ENCODE measurements at places on chromosomes 6 and 20. TPM values are rescaled to one million over a fixed set of nuclear protein-coding genes. Genes with fewer than 3 reads are reported as not detected.

DNA sequence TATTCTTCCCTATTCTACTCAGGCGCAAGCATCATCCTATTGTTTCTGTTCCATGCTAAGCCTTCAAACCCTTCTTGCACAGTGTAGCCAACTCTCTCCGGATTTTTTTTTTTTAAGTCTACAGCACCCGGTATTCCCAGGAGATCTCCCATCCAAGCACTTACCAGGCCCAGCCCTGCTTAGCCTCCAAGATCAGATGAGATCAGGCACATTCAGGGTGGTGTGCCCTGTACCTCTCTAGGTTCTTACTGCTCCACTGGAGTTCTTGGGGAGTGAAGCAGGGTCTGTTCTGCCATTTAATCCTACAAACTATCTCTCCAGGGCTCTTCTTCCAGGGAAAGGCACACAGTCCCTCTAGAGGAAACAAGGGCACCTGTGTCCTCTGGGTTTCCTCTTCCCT lies 14.9 kb upstream of the NUP153 start:
- no peak for DNase-seq

- DNase-seq, result no peak
Observed at GRCh38 chr6:13703496-13703895, 8.1 kb downstream of the RANBP9 start.

DNA sequence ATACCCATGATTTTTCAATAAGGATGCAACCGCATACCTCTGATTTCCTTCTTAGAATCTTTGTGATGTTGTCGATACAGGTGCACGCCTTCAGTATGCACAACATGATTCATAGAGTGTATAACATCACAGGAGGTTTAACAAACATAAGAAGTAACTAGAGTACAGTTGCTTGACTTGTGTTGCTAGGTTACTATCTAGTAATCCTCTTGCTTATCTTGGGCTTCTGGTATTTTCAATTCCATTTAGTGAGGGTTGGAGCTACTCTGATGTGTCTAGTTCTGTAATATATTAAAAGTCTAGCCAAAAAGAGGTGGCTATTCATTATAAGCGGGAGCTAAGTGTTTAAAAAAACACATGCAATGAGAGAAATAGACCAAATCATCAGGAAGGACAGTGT lies 85.5 kb upstream of the TENT5A start:
- DNase-seq, result no peak

DNA sequence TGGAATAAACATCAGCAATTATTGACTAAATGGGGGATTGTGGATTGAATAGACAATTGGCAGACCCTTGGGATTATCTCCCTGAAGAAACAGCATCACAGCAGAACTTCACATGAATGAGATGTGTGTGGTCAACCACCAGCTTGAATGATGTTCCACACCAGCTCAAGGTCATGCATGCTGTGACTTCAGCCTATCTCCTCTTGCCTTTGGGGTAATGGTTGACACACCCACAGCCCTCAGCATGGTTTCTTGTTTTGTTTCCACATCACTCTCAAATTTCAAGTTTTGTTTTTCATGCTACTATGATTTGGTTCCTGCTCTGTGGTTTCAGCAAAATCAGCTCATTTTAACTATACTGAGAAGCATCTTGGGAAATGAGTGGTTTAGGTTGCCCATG lies 94.3 kb downstream of the PAK5 start:
- no peak for DNase-seq

GRCh38 chr6:75348882-75349261 lies 64.3 kb upstream of the TMEM30A start:
- DNase-seq, result no peak

- no peak for DNase-seq
Observed at GRCh38 chr20:1190847-1191246, 6.1 kb upstream of the TMEM74B start.

DNA sequence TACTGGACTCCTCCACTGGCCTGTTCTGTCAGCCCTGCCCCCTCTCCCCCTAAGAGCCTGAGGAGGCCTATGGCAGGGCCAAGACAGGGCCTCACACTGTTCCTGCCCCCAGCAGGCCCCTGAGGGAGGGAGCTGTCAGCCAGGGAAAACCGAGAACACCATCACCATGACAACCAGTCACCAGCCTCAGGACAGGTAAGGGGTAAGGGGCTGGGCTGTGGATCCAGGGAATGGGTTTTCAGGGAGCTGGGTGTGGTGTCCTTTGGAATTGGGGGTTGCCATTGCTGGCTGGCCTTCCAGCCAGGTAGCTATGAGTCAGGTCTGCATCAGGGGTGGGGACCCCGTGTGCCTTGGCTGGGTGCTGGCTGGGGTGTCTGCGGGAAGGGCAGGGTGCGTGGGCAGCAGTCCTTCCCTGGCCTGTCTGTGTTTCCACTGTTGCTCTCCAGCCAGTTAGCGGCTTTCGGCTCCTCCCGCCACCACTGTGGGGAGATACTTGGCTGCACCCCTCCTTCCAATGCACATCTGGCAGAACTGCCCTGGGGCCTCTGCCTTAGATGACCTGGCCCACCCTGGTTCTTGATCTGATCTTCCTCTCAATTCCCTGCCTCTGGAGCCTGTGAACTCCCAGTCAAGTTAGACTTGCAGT lies 3.9 kb downstream of the SLC29A1 start:
- no peak for DNase-seq

- no peak for DNase-seq
Observed at GRCh38 chr6:37260040-37260439, 2.1 kb upstream of the TMEM217 start.

DNA sequence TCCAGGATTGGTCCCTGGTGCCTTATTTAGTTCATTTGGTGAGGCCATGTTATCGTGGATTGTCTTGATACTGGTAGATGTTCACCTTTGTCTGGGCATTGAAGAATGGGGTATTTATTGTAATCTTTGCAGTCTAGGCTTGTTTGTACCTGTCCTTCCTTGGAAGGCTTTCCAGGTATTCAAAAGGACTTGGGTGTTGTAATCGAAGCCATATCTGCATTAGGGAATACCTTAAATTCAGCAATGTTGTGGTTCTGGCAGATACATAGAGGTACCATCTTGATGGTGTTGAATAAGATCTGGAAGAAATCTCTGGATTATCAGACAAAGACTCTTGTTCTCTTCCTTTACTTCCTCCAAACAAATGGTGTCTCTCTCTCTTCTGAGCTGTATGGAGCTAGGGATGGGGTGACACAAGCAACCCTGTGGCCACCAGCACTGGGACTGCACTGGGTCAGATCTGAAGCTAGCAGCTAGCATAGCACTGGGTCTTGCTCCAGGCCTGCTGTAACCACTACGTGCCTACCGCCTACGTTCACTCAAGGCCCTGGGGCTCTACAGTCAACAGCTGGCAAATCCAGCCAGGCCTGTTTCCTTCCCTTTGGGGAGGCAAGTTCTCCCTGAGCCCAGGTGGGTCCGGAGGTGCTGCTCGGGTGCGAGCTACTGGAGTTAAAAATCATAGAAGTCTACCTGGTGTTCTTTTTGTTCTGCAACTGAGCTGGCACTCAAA lies 261.1 kb upstream of the CITED2 start:
- no peak for DNase-seq

DNA sequence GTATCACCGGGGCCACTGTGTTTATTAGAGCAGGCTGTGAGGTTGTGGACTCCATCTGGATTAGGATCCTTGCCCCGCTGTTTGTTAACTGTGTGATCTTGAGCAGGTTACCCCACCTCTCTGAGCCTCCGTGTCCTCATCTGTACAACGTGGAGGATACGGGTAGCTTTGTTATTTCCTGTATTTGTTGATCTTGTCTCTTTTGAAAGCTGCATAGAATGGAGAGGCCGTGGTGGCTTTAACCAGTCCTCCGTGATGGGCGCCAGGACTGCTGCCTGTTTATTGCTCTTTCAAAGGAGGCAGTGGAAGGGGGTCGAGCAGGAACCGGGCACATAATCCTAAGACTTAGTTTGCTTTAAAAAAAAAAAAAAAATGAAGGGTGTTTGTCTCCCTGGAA lies 22.9 kb downstream of the BCAS4 start:
- no peak for DNase-seq

- no peak for DNase-seq
Observed at GRCh38 chr6:163943607-163944385, 529.3 kb downstream of the QKI start.

GRCh38 chr6:53928641-53929040 lies 133.8 kb downstream of the LRRC1 start:
- DNase-seq, result no peak

GRCh38 chr6:114342086-114342825 lies 567 bp downstream of the HS3ST5 start:
- DNase-seq, result peak; percentile 1

Gene TAP2
- total RNA-seq, result 226 TPM

Gene HLA-DOA
- 9.8 TPM for total RNA-seq

Gene SLC4A11
- 2.9 TPM for total RNA-seq

Gene ENPP1
- total RNA-seq, result 0.22 TPM

Gene TTBK1
- 0.14 TPM for total RNA-seq

Gene C6orf132
- 0.18 TPM for total RNA-seq

All from activated naive CD8-positive, alpha-beta T cell treated with anti-CD3 and anti-CD28 coated beads for 36 hours (primary cell).